ENCODE measurements at places on chromosomes 6 and 20.

GRCh38 chr6:95866732-95867131 is 149.0 kb upstream of the FUT9 start:
- DNase-seq: no peak

- DNase-seq: no peak
Observed at GRCh38 chr6:107632381-107633136, 142.6 kb downstream of the SOBP start.

GRCh38 chr20:62766716-62767115 is 29.6 kb upstream of the MRGBP start:
- no peak for DNase-seq

GRCh38 chr6:150091476-150091875 is 22.6 kb upstream of the ULBP3 start:
- DNase-seq: no peak

All from HS-5 (cell line).